Activated CD8-positive, alpha-beta memory T cell treated with anti-CD3 and anti-CD28 coated beads for 1 hour (primary cell): ENCODE measurements at places on chromosomes 7 and 10.

GRCh38 chr10:6271663-6272062, 68.9 kb downstream of the PFKFB3 start:
- DNase-seq = no peak

GRCh38 chr10:6108631-6109443, 20.0 kb downstream of the RBM17 start:
- DNase-seq = no peak

DNA sequence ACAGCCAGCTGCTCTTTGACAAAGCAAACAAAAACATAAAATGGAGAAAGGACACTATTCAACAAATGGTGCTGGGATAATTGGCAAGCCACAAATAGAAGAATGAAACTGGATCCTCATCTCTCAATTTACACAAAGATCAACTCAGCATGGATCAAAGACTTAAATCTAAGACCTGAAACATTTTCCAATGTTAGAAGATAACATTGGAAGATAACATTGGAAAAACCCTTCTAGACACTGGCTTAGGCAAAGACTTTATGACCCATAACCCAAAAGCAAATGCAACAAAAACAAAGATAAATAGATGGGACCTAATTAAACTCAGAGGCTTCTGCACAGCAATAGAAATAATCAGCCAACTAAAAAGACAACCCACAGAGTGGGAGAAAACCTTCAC, 425.7 kb upstream of the SEMA3D start:
- DNase-seq = no peak

DNA sequence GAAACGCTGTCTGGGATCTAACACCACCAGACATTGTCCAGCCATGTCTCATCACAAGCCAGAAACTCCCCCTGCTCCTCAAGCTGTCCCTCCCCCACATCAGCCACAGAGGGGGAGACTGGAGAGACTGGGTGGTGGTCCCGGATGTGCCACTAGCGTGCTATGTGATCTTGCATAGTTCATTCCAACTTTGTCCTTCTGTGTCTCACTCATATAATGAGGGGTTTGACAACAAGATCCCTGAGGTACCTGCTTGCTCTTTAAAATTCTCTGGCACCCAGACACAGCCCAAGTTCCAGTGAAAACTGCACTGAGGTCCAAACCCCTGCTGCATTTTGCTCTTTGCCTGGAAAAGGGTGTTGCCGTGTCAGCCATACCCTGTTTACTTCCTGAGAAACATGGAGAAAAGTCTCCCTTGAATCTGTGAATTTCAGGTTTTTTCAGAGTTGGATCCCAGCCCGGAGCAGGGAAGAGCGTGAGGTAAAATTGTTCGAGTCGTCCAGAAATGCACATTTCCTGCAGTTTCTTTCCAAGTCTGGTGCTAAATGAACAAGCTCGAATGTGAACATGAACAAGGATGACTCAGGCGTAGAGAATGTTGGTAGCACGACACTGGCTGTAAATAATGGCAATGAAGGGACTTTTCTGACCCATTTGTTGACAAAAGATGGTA, 156.6 kb downstream of the CCDC3 start:
- DNase-seq = no peak

DNA sequence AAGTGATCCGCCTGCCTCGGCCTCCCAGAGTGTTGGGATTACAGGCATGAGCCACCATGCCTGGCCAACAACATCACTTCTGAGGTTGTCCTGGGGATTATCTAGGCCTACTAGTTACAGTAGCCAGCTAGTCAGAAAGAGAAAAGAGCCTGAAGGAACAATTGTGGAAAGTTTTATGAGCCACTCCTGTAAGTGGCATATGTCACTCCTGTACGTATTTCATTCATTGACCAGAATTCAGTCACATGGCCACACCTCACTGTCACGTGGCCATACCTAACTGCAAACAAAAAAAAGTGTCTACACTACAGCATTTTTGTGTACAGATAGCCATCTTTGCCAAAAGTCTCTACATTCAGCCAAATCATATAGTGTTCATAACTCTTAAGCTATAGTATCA, 85.7 kb downstream of the ANKIB1 start:
- no peak for DNase-seq

DNA sequence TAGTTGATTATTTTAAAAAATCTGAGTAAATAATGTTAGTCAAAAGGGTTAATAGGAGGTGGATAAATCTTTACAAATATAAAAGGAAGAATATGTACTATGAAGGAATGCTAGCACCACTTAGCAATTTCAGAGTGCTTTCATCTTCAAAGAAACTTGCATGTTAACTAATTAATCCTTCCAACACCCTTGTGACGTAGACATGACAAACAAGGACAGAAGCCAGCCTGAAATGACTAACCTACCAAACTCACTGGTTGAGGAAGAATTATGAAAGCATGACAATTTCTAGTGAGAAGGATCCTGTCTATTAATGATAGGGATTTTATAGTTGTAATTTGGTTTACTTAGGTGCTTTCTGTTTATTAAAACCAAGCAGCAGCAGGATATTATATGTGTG, 468.0 kb upstream of the FZD8 start:
- DNase-seq = no peak

DNA sequence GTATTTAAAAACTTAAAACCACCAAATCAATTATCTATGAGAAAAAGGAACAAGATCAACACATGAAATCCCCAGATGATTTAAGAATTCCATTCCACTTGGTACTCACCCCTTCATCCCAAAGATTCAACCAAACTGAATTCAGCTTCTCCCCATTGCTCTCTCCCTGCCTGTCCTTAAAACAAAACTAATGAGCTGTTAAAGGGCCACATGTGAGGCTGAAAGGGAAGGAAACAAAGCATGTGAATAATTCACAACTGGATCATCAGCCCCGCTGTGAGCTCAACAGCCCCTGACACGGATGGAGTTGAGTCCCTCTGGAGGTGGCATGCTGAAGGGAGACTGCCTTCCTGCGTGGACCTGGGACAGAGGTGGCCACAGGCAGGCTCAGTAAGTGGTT, 32.9 kb downstream of the VOPP1 start:
- DNase-seq = no peak

- DNase-seq = no peak
These were observed 17.4 kb upstream of the GPR141 start for GRCh38 chr7:37666026-37666799.

DNA sequence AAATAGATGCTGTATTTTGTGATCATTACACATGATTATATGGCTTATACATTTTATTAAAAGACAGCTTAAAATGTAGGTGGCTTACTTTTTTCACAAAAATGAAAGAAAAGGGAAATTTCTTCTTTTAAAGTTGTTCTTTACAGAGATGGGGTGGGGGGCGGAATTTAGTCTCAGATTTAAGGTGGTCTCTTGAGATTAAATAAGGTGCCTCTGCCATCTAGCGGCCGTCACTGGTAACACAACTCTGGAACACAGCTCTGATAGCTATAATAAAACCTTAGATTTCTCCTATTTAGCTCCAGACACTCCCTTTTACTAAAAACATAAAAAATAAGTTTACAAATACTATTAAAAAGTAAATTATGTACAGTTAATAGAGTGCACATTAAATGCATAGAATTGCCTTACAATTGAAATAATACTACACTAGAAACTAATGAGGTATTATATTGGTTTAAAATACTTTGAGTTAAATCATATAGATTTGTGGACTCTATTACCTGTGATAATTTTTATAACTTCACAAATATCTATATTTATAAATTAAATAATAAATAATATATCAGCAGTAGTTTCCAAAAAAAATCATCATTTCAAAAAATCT, 210.9 kb downstream of the DGKB start:
- DNase-seq = no peak

DNA sequence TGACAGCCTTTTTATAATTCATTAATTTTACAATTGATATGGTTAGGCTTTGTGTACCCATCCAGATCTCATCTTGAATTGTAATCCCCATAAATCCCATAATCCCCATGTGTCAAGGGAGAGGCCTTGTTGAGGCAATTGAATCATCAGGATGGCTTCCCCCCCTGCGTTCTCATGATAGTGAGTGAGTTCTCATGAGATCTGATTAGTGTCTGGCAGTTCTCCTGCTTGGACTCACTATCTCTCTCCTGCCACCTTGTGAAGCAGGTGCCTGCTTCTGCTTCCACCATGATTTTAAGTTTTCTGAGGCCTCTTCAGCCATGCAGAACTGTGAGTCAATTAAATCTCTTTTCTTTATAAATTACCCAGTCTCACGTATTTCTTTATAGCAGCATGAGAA, 165.7 kb upstream of the GNAI1 start:
- no peak for DNase-seq

GRCh38 chr7:105210721-105211205, 178.0 kb downstream of the SRPK2 start:
- no peak for DNase-seq

DNA sequence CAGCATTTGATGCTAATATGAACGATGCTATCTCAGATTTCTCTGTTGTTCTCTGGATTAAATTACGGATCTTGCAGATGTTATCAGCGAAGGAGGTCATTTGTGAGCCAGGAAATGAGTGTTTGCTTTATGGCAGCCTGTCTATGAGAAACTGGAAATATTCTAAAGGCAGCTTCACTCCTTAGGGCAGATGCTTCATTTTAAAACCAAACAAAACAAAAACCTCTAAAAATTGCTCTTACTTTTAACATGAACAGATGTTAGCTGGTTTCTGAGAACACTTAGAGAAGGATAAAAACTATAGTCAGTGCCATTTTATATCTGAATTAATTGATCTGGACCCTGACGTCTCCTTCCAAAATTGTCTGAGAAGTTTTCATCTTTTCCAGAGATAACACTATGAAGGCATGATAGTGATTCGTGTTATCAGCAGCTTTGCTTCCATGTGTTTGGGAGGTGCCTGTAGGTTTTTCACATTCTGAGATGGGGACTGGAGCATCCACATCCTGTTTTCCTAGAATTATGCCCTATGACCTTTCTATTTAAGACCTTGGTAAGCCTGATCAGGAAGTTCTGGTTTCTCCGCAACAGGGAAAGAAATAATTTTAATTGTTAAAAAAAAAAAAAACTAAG, 53.1 kb downstream of the CPED1 start:
- no peak for DNase-seq
